ENCODE measurements at places on chromosomes 5 and 9.

- DNase-seq = no peak
These were observed 213.4 kb downstream of the AUH start for GRCh38 chr9:91148306-91148705.

DNA sequence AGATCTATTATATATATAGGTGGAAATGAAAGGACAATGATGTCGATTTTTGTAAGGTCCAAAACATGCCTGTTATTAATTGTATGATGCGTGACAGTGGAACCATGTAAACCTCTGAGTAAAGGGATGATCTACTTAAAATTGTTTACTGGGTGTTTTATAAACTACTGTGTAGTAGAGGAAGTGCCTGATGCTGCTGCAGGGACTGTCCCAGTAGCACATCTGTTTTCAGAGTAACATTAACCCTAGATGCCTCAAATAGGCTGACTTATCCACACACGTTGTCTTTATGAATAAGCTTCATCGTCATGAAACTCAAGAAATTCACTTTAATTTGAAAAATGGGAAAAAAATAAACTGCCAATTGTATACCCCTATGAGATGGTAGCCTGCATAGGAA, 1.7 kb downstream of the CAMK4 start:
- DNase-seq = no peak

GRCh38 chr5:160750938-160751657, 100.9 kb downstream of the ATP10B start:
- DNase-seq = no peak

GRCh38 chr9:10265153-10265631, 347.6 kb downstream of the PTPRD start:
- DNase-seq = no peak

DNA sequence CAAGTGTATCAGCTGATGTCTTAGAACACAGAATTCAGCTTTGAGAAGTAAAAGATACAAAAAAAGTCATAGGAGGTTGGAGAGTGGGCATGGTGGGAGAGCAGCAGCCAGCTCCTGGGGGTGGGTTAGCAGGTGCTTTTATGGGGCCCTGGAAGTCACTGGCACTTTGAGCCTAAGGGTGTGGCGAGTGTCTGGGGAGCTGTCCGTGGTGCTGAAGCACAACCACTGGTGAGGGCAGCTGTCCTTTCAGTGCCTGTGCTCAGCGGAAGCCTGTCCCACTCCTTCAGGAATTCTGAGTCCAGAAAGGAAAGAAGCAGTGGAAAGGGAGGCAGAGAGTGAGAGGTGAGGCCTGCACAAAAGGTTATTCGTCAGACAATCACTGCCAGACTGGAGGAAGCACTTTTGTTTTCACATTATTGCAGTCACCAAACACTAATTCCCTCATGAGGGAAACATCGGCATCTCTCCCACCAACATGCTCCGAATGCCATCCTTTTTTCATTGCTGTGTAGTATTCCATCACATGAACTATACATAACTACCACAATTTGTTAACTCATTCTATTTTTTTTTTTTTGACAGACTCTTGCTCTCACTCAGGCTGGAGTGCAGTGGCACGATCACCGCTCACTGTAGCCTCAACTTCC, 59.4 kb upstream of the RAPGEF1 start:
- peak; percentile 50 for DNase-seq

DNA sequence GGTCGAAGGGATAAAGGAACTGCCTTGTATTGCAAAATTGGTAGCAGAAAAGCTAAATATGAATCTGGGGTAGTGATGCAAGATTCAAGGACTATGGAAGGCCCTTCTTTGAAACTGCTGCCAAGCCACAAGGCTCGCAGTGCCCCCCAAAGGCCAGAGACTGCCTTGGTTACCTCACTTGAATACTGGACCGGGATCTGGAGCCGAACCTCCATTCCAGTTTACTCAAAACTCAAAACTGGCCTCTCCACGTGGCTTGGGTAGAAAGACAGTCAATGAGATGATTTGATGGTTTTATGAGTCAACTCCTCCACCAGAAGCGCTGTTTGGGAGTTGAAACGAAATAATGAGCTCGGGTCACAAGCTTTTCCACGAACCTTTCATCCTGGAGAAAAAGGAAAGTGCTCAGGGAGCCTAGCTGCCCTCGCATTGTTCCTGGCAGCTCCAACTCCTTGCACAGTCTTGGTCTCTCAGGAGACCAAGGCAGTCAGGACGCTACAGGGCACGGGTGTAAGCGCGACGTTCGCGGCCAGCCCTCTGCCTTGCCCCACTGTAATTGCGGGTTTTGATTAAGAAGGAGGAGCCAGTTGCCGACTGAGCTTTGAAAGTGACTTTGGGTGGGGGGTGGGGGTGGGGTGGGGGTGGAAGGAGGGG, 2.8 kb downstream of the ST8SIA4 start:
- peak; percentile 63 for DNase-seq

DNA sequence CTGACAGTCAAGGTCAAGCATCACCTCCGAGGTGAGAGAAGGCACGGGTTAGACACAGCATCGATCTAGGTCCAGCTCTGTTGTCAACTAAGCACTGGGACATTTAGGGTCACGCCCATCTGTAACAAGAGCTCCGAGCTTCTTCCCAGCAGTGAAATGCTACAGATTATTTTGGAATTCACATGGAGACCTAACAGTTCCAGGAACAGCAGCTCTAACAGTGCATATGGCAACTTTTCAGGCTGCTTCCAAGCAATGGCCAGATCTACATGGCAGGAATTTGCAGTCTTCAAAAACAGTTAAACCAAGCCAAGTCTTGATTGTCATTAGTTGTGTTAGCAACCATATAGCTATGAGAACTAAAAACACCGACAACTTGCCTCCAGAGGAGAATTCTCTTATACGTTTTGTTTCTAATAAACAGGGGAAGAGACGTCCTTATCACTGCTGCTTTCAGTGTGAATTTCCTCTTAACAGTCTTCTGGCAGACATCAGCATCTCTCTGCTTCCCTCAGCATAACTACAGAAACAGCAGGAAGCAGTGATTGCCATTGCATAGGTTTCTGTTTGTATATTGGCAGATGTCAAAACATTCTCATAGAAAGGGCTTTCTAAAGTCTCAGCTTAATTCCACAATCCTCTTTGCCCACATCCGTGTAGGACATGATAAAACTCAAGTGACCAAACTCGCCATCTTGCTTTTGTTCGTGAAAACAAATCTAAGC, 242.1 kb upstream of the DAPK1 start:
- DNase-seq = no peak

DNA sequence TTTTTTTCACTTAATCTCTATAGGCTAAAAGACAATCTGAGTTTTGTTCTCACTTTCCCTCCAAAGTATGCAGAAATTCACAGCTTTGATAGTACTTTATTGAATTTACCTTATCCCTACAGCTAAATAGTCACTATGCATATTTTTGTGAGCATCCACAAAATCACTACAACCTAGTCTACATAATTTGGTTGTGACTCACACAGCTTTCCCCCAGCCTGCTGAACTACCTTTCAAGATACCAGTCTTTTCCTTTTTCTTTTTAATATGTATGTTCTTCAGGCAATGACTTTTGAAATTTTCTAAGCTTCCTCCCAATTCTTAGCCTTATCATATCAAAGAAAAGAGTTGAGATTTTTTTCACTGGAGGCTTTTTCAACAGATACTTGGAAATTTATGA, 347.3 kb upstream of the CDH6 start:
- DNase-seq = no peak

- DNase-seq = no peak
These were observed 479.4 kb downstream of the RASEF start for GRCh38 chr9:82583524-82583923.

- DNase-seq = no peak
These were observed 119.6 kb upstream of the KLF9 start for GRCh38 chr9:70534061-70534460.

DNA sequence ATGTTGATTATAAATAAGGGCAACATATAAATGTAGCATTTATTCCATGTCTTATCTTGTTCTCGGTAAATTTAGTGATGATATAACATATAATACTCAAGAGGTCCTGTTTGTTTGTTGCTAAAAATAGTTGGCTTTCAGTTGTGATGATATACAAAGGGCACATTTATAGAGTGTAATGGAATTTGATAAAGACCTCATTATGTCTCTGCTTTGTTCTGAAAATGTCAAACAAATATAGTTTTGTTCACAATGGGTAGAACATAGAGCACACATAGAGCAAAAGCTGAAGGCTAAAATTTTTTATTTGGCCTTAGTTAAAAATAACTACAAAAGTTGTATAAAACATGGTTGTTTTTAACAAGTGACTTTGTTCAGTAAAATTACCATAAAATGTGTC, 477.1 kb upstream of the SMC2 start:
- DNase-seq = no peak

DNA sequence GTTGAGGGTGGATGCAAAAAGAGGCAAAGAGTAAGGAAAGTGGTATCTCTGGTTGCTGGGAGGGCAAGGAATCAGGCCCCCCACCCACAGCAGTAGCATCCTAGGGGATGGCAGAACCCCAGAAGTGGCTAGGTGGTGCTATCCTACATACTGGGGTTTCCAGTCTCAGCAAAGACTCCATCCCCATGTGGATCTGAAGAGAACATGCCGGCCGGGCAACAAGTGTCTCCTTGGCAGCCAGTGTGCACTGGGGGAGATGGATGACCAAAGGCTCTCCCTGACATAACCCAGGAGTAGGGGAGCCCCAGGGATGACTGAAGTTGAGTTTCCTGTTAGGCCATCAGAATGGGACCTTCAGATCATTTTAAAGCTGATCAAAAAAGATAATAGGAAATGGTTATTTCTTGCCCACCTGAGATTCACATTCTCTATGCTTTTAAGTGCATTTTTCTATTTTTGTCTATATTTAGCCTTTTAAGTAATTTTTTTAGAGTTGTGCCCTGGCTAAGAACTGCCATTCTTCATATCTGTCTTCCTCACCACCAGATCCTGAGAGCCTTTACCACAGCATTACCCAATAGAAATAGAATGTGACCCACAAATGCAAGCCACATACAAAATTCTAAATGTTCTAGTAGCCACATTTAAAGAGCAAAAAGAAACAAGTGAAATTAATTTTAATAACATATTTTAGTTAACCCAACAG, 78.7 kb upstream of the SMIM23 start:
- DNase-seq = no peak

GRCh38 chr9:87826331-87826730, 56.3 kb upstream of the SPATA31E1 start:
- no peak for DNase-seq

DNA sequence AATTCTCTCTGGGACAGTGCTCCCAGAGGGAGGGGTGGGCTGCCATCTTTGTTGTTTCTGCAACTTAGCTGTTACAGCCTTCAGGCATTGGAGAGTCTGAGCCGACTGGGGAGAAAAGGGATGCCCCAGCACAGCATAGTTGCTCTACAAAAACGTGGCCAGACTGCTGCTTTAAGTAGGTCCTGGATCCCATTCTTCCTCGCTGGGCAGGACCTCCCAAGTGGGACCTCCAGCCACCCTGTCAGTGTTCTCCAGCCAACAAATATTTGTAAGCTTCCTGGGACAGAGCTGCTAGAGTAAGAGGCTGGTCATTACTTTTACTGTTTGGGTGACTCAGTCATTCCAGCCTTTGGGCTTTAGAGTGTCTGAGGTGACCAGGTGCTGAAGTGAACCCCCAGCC, 292.7 kb upstream of the NREP start:
- DNase-seq = no peak

GRCh38 chr9:136793086-136793946, 2.2 kb downstream of the TMEM141 start:
- DNase-seq = no peak

GRCh38 chr5:126981222-126981621, 49.1 kb downstream of the MARCHF3 start:
- no peak for DNase-seq

DNA sequence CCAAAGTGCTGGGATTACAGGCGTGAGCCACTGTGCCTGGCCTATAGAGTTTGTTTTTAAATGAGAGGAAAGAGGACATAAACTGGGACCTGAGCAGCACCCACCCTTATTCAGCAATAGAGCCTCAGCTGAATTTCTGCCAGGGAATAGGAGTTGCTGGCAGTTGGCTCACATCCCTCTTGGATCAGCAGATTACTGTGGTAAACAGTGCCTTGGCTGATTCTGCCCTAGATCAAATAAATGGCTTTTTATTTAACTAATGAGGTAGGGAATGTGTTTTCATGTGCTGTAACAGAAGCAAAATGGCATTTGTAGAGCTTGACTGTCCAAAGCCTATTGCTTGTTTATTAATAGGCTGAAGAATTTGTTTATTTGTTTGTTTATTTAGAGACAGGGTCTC, 2.1 kb downstream of the ARHGEF37 start:
- DNase-seq = no peak

GRCh38 chr5:6043491-6044310, 334.6 kb downstream of the MED10 start:
- DNase-seq = no peak

DNA sequence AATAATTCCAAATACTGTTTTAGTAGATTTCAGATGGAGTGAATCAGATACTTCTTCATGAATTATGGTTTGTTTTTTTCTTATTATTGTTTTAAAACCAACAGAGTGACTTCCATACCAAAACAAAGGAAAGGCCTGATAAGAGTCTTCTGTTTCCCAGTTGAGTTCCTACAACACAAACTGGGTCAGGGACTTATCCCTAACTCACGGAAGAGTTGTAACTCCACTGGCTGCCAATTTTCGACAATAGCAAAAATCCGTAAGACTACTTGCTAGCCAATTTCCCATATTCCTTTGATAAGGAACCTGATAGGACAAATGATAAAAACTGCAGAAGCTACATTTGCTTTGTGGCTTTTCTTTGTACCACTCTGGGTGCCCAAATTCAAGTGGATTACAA, 219.2 kb downstream of the AP3B1 start:
- no peak for DNase-seq

DNA sequence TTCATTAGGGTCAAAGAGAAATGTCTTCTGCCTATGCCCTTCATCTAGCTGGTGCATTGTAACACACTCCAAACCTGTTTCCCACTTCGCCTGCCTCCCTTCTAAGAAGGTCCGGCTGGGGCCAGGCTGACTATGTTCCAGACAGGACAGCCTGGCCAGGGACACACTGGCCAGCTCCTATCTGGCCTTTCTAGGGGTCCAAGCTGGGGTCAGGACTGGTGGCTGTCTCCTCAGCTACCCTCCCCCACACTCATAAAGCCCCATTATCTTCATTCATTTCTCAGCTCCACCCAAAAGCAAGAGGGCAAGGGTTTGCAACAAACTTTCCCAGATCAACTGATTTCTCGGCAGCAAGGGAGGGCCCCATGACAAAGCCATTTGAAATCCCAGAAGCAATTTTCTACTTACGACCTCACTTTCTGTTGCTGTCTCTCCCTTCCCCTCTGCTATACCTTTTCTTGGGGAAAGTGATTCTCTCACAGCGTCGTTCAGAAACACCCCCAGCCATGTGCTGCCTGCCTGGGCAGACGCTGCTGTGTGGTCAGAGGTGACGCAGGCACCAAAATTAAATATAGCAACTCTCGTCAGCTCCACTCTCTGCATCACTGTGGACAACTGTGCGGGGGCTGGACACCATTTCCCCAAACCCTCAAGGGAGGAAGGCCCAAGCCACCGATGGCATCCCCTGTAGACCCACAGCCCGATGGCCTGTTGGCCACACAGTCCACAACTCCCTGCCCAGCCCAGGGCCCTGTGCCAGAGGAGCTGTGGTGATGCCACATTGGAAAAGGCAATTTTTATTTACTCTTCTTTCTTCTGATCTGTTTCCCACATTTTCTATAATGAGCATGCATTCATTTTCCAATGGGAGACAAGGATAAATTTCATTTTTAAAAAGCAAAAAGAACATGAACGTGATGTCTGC, 6.1 kb downstream of the IL13 start:
- no peak for DNase-seq

Data from stimulated activated CD4-positive, alpha-beta T cell treated with anti-CD3 and anti-CD28 coated beads, Interleukin-4, amount 100 ng/mL, for 4 hours (primary cell).